ENCODE measurements at places on chromosomes 5 and 9.

DNA sequence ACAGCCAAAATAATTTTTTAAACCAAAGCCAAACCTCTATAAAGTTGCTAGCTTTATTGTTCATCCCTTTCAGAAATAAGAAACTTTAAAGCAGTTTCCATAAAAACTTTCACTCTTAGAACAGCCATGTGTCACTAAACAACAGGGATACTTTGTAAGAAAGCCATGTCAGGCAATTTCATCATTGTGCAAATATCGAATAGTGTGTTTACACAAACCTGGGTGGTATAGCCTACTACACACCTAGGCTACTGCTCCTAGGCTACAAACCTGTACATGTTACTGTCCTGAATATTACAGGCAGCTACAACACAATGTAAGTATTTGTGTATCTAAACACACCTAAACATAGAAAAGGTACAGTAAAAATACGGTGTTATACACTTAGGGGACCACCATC lies 59.9 kb downstream of the TLE1 start:
- DNase-seq: no peak

GRCh38 chr5:111043712-111044506 lies 27.6 kb upstream of the TSLP start:
- DNase-seq: no peak

- no peak for DNase-seq
Observed at GRCh38 chr9:36086442-36086841, 49.7 kb downstream of the RECK start.

GRCh38 chr5:180704362-180704761 lies 35.5 kb downstream of the OR2Y1 start:
- no peak for DNase-seq

DNA sequence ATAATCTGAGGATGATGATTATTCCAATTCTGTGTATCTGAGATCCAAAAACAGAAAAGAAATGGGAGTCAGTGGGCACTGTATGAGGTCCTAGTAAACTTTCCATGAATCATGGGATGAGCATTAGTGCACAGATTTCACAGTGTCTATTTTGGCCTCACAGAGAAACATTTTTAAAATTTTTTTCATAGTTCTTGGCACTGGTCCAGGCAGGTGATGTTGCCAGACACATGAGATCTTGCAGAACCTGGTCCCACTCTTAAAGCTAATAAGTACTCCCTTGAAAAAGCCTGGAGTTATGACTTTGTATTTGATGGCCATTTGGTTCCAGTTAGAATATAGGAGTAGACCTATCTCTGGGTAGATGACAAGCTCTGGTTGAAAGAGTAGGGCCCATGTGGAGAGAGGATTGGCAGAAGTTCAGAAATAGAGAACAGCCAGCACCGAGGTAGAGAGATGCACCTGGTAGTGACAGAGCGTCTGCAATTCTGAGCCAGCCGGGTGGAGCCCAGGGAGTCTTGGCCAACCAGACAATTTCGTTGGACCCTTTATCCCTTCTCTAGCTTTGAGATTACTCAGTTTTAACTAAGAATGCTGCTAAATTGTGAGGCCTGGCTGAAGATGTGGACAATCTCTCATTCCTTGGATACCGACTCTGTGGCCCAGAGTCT lies 6.3 kb upstream of the TNFSF15 start:
- no peak for DNase-seq

DNA sequence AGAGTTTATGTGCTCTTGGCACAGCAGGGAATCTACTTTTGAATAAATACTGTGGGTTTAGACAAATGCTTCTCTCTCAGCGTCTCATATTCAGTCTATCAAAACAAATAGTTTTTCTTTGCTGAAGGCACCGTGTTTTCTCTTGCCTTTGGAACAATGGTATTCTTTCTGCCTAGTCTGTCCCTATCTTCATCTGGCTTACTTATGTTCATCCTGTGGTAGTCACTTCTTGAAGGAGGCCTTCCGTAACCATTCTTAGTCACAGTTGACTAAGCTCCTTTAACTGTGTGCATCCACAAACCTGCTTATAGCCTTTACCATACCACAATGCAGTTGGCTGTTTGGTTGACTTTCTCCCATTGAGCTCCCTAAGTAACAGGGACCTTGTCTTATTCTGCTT lies 45.9 kb downstream of the LARP1 start:
- no peak for DNase-seq

GRCh38 chr5:133729800-133730199 lies 117.5 kb upstream of the FSTL4 start:
- no peak for DNase-seq

GRCh38 chr9:87567571-87567970 lies 69.9 kb downstream of the DAPK1 start:
- no peak for DNase-seq

DNA sequence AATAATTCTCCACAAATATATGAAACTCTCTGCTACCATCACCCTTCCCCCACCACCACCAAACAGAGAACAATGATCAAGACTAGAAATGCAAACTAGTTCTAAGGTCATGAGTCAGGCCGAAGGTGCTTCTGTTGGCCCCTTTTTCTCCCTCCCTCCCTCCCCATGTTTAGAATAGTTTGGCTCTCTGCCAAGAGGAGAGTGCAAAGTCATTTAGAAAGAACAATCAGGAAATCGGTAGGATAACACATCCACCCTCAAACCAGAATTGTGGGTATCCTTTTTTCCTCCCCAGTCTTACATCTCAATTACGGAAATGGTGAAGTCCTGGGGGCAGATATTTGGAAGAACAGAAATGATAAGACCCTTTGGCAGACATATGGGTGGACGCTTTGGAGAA lies 170.1 kb downstream of the SLF1 start:
- DNase-seq: no peak

DNA sequence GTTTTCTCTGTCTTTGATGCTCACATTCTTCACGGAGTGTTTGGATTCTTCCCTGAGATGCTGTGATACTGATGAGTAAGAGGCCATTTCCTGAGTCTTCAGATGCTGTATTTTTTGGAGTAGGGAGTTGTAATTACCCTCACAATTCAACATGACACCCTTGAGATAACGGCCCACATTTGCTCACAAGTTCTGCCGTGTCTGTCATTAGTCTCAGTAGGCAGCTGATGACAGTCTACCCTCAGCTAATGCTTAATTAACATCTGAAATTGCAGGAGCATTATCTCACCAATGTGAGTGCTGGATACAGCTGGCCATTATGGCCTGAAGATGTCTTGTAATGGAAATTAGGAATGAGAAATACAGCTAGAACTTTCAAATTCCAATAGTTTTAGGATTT lies 307.1 kb upstream of the ADCY2 start:
- no peak for DNase-seq

DNA sequence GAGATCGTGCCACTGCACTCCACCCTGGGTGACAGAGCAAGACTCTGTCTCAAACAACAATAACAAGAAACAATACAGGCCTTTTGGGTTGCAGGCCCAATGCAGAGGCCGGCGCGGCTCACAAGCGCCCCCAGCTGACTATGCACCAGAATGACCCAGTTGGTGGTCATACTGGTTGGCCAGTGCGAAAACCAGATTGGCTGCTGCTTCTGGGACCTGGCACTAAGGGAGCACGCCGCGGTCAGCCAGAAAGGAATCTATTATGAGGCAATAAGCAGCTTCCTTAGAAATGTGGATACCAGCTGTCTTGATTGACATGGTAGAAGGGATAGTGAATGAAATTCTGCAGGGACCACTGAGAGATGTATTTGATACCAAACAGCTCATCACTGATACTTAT lies 35.0 kb downstream of the RANBP17 start:
- DNase-seq: no peak

DNA sequence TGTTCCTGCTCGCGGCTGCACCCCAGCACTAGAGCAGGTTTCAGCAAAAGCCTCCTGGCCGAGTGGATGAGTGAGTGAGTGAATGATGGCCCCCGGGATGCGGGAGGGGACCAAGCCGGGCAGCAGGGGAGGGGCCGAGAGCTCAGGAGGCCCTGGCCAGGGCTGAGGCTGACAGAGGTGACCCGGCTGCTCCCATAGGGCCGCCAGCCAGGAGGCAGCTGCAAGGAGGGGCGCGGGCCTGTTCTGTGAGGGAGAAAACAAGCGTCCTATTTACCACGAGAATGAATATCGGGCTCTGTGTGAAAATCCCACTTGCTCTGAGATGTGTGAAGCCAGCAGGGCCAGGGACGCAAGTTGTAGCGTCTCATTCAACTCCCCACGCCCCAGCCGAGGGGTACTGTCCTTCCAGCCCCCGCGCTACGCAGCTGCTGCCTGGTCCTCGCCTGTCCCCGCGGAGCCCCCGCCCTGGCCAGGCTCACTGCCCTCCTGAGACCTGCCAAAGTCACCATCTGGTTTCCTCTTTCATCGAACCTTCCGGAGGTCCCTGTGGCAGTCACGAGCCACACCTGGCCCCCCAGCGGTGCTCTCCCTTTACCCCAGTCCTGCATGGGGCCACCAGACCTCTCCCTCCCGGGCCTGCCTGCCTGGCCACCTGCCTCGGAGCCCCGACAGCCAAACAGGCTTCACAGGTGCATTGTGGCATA lies 38.8 kb downstream of the RASGEF1C start:
- DNase-seq: no peak

DNA sequence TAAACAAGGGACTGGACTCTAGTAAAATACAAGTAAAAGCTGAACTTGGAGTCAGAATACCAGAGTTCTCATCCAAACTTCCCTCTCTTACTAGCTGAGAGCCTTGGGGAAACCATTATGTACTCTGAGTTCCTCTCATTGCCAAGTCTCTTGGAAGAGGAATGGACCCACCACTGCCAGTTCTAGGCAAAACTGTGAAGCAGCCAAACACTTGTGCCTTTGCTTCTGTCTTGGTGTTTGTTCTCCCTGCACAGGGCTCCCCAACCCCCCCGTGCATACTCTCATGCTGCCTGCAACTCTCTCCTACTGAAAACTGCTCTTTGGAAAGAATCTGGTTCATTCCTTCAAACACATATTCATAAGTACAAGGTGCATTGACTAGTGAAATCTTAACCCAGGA lies 102.6 kb downstream of the PDZD2 start:
- no peak for DNase-seq

- no peak for DNase-seq
Observed at GRCh38 chr9:107358986-107359385, 75.9 kb downstream of the RAD23B start.

GRCh38 chr9:107751567-107752210 lies 262.1 kb upstream of the KLF4 start:
- DNase-seq: no peak

DNA sequence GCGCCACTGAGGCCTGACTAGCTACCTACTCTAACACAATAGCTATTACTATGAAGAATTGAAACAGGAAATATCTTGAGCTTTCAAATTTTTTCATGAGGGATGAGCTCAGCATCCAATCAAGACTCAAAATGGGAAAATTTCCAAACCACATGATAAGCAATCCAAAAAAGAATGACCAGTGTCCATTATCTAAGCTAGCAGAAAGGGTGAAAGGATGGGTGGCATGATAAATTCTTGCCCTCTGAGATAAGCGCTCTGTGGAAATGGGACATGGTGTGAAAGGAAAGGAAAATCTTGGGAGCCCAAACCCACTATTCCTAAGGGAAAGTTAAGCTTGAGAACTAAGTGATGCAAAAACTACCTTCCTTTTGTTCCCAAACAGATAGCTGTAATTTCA lies 170.2 kb upstream of the NREP start:
- DNase-seq: no peak

Measured in stimulated activated CD8-positive, alpha-beta memory T cell treated with anti-CD3 and anti-CD28 coated beads, Interleukin-15, amount 100 ng/mL, for 48 hours (primary cell).